ENCODE measurements at places on chromosomes 6 and 20. TPM values are rescaled to one million over a fixed set of nuclear protein-coding genes. Genes with fewer than 3 reads are reported as not detected.

DNA sequence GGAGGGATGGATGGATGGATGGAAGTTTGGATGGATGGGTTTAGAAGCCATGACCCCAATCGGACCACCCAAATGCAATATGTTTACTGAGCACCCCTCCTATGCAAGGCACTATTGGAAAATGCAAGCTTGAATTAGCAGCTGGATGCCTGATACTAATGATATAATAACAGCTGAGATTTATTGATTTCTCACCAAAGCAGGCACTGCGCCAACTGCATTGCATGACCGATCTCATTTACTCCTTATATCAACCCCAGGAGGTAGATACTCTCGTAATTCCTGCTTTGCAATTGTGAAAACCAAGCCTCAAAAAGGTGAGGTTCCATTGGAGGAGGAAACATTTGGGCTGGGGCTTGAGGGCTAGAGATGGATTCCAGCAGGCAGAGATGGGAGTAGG is 89.7 kb downstream of the KCNB1 start:
- DNase-seq, result no peak

DNA sequence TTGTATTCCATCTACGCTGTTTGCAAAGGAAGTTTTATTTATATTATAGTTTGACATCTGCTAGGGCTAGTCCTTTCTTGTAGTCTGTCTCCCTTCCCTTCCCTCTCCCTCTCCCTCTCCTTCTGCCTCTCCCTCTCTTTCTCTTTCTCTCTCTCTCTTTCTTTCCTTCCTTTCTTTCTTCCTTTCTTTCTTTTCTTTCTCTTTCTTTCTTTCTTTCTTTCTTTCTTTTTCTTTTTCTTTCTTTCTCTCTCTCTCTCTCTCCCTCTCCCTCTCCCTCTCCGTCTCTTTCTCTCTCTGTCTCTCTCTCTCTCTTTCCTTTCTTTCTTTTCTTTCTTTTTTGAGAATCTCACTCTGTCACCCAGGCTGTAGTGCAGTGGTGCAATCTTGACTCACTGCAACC is 137.8 kb downstream of the CDKAL1 start:
- DNase-seq, result no peak

- DNase-seq, result no peak
Measured at GRCh38 chr20:12775041-12775440, 233.7 kb upstream of the SPTLC3 start.

DNA sequence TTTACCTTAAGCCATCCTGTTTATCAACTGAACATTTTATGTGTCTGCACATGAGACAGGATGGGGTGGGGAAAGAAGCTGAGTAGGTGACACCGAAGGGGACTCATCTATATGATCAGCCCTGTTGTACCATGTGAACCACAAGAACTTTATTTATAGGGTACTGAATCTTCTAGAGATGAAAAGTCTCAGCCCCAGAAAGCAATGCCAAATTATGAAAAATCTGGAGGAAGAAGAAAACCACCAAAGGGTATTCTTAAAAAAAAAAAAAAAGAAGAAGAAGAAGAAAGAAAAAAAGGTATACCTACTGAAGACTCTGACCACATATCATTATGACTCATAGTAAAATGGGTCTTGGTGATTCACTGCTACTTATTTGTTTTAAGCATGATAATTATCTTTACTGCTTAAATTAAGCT is 39.8 kb upstream of the HBS1L start:
- DNase-seq, result no peak

DNA sequence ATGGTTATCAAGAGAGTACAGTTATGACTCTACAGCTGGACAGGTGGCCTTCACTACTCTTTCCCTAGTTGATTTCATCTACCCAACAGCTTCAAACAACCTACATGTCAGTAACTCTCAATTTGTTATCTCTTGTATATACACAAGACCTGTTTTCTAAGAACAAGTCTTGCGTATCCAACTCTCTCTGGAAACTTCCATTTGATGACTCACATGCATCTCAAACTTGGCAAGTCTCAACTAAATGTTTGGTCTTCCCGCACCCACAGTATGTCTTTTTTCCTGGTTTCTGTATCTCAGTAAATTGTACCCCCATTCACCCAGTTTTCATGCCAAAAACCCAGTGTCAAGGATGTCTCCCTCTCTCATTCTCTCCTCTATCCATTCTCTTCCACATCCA is 97.7 kb downstream of the BTBD9 start:
- no peak for DNase-seq

PRL gene
- not detected for total RNA-seq

DNA sequence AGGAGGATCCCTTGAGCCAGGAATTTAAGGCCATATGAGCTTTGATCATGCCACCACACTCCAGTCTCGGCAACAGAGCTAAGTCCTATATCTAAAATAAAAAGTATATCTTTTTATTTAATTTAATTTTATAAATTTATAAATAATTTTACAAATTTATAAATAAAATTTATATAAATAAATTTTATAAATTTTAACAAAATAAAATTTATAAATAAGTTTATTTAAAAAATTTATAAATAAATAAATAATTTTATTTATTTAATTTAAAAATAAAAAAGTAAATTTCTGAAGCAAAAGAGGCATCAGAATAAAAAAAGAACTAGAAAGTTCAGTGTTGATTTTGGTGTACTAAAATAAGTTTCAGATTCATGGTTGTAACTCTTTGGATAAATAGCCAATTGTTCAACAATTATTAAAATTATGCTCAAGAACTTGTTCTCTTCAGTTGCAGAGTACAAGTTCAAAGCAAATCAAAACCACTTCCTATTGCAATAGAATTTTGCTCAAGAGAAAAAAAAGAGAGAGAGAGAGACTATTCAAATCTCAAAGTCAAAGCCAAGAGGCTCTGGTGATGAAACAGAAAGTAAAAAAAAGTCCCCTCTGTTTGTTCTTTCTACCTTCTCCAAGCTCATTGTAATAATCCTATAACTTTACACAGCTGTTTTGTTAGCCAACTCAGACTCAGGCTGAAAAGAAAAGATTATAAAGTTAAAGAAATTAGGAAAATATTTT is 547.5 kb upstream of the ADGRB3 start:
- DNase-seq, result no peak

- DNase-seq, result no peak
Measured at GRCh38 chr6:144278659-144279314, 6.3 kb upstream of the UTRN start.

Data from sigmoid colon (tissue), 7 donors.